ENCODE measurements at places on chromosomes 11 and 22.

DNA sequence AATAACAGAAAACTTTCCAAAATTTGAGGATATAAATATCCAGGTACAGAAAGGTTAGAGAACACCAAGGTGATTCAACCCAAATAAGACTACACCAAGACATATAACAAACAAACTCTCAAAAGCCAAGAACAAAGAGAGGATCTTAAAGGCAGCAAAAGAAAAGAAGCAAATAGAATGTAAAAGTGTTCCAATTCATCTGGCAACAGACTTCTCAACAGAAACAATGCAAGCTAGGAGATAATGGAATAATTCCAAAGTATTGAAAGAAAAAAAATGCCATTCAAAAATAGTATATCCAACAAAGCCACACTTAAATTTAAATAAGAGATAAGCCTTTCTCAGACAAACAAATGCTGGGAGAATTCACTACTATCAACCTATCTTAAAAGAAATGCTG, 153.0 kb upstream of the FAT3 start:
- H3K4me3 ChIP-seq, result no peak overlapping the region
- H3K27me3 ChIP-seq, result no peaks in the 10 kb centered on the region
- no peak overlapping the region for H3K27ac ChIP-seq
- no peaks in the 10 kb centered on the region for H3K36me3 ChIP-seq
- no peaks in the 10 kb centered on the region for H3K4me1 ChIP-seq

- H3K4me3 ChIP-seq, result no peak overlapping the region
- peaks cover 29% of the 10 kb centered on the region for H3K4me1 ChIP-seq
- no peak overlapping the region for H3K27ac ChIP-seq
- peak; percentile 63 for DNase-seq
- peaks cover 66% of the 10 kb centered on the region for H3K27me3 ChIP-seq
These were observed 4.6 kb upstream of the PGGHG start for GRCh38 chr11:284105-285020.

DNA sequence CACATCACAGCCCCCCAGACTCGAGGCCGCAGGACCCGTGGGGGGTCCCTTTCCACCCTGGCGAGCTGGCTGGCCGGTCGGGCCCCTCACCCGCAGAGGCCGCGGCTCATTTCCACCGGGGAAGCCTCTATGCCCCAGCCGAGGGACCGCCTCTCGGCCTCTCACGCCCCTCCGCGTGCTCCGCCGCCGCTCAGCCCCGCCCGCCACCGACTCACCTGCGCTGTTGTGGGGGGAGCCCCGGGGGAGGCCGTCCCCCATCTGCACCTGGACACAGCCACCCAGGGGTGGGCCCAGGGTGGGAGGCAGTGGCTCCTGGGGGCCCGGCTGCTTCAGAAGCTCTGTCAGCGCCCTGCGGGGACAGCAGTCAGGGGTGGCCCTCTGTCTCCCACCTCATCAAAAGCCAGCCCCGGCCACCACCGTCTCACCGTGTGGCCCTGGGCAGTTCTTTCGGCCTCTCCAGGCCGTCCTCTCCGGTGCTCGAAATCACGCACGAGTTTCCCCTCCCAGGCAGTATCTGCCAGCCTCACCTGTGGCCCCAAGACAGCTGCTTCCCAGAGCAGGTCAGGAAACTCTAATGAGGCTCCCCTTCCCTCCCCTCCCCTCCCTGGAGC, 3.8 kb downstream of the SHISA8 start:
- peaks cover 69% of the 10 kb centered on the region for H3K27me3 ChIP-seq
- no peaks in the 10 kb centered on the region for H3K36me3 ChIP-seq
- H3K4me3 ChIP-seq, result peak overlapping the region; percentile 19
- no peak for DNase-seq
- no peak overlapping the region for H3K27ac ChIP-seq
- peaks cover 10% of the 10 kb centered on the region for H3K4me1 ChIP-seq

- H3K27ac ChIP-seq, result no peak overlapping the region
- H3K27me3 ChIP-seq, result peaks cover 17% of the 10 kb centered on the region
- no peaks in the 10 kb centered on the region for H3K4me1 ChIP-seq
These were observed 9.3 kb upstream of the PEX26 start for GRCh38 chr22:18068381-18068988.

DNA sequence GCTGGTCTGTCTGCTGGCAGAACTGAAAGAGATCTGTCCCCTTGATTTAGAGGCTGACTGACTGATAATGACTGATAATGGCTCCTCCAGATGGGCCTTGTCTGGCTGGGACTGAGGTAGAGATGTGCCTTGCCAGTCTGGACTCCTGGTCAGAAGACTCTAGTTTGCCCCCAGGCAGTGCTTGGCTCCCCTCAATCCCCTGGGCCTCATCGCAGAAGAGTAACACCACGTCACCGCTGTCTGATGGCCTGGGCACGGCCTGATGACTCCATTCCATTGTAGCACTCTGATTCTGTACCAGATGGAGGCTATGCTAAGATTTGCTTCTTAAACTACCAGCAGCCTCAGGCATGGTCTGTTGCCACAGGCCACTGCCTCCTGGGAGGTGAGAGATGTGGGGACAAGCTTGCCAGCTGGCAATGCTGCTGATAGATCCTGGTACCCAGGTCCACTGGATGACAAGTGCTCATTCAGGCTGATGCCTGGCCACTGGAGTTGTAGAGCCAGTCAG, 19.1 kb downstream of the CYB5R2 start:
- H3K4me1 ChIP-seq, result no peaks in the 10 kb centered on the region
- no peak overlapping the region for H3K4me3 ChIP-seq
- no peak for DNase-seq
- no peak overlapping the region for H3K27ac ChIP-seq
- H3K36me3 ChIP-seq, result peaks cover 55% of the 10 kb centered on the region

DNA sequence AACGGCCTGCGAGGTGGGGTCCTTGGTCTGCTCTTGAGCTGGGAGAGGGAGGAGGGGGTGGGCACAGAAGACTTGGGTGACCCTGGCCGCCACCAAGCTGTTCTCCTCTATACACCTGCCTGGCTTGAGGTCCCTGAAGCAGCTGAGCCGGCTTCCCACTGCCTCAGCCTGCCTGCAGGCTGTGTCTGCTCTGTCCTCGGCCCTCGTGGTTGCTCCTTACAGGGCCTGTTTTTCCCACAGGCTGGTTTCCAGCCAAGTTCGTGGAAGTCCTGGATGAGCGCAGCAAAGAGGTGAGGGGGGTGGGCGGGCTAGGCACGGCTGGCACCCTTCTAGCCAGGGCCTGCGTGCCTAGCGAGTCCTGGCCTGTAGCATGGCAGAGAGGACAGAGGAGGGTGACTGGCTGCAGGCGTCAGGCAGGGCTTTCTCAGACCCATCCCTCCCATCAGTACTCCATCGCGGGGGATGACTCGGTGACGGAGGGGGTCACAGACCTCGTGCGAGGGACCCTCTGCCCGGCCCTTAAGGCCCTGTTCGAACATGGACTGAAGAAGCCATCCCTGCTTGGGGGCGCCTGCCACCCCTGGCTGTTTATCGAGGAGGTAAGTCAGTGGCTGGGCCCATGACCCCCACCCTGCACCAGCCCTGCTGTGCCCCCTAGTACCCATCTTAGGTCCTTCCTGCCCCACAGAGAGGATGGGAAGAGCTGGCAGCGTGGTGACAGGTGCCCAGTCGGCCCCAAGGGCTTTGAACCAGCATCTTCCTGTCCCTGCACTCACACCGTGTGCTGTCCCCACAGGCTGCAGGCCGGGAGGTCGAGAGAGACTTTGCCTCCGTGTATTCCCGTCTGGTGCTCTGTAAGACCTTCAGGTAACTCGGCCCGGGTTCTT, 37.7 kb downstream of the SGSM3 start:
- H3K27me3 ChIP-seq, result no peaks in the 10 kb centered on the region
- H3K27ac ChIP-seq, result no peak overlapping the region
- peaks cover 86% of the 10 kb centered on the region for H3K36me3 ChIP-seq
- H3K4me3 ChIP-seq, result no peak overlapping the region

GRCh38 chr11:61102667-61103571, 630 bp downstream of the CD5 start:
- peaks cover 4% of the 10 kb centered on the region for H3K27me3 ChIP-seq
- peak overlapping the region; percentile 30 for H3K27ac ChIP-seq
- peak overlapping the region; percentile 35 for H3K4me3 ChIP-seq
- H3K36me3 ChIP-seq, result no peaks in the 10 kb centered on the region

DNA sequence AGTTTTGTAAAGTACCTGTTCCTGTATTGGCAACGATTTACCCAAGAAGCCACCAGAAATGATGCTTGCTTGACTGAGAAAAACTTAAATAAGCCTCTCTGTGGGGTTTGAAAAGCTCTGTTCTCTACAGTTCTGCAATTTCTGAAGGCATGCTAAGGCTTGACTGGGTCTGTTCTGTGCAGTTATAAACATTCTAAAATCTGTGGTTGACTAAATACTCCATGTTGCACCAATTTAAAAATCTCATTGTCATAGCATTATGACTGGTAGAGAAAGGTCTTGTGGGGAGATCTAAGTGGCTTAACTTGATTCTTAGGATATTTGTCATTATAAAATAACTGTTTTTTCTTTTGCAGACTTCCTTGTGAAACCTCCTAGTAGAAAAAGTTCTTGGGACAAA, 73.7 kb downstream of the MTMR3 start:
- H3K27ac ChIP-seq, result no peak overlapping the region
- no peaks in the 10 kb centered on the region for H3K27me3 ChIP-seq
- no peak for DNase-seq
- H3K36me3 ChIP-seq, result no peaks in the 10 kb centered on the region
